ENCODE measurements at places on chromosomes 16 and 17.

DNA sequence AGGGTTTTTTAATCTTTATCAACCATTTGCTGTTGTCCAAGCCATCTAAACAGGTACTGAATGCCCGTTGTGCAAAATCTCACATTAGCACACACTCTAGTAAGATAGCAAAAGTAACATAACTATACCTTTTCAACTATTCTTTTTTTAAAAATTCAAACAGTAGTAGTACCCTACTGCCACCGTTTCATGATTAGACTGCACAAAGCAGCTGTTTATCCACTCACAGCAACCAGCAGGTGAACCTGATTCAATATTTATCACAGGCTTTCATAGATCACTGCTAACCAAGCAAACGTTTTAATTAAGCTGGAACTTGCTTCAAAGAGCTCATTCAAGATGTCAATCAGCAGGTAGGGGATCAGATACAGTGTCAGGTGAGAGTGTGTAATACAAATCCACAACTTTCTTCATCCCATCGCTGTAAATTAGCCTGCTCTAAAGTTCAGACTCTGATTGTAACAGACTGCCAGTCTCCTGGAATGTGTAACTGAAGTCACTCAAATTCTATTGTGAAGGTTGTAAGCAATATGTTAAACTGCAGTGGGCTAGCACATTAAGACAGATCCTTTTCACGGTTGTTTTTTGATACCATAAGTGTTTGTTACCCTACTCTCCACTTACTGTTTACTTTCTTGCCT, 47.3 kb downstream of the BRIP1 start:
- no peak for DNase-seq

GRCh38 chr16:69049603-69050375, 55.7 kb upstream of the HAS3 start:
- no peak for DNase-seq

DNA sequence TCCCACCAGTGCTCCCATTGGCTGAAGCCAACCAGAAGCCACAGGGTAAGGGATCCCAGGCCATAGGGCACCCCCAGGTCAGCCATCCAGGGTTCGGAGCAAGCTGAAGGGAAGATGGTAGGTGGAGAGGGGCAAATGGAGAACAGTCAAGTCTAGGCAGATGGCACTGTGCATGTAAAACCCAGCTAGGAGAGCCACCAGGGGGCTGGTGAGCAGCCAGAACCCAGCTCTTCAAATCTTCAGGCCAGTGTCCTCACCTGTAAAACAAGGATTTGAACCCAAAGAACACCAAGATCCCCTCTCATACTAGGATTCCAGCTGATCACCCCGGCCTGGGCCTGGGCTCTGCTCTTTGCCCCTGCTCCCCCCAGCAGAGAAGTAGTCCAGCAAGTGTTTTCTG, 43.5 kb downstream of the GINS3 start:
- DNase-seq = no peak

DNA sequence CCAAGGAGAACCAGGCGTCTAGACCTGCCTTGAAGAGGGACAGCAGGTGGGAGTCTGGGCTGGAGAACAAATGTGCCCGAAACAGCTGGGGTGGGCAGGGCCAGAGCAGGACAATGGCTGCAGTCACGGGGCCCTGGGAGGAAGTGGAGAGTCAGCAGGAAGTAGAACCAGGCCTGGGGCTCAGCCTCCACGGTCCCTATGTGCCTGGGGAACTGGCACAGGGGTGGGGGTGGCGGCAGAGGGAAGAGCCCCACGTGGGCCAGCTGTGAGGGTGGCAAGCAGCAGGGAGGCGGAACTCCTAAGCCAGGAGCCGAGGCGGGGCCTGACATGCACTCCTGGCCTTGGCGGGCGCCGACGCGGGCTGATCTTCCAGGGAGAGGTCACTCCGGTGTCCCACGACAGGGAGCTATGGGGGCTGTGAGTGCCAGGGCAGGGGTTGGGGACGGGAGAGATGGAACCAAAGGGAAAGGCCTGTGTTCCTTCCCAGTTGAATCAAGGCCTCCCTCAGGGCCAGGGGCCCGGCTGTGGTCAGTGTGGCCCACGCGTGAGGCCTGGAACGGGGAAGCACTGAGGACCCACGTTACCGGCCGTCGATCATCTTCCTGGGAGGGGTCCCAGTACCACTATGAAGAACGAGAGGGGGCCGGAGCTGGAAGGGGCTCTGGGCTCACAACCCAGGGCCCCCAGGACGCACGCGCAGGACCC, 42.7 kb downstream of the TIMM22 start:
- no peak for DNase-seq

GRCh38 chr17:17971431-17972125, 622 bp downstream of the TOM1L2 start:
- DNase-seq = peak; percentile 22

DNA sequence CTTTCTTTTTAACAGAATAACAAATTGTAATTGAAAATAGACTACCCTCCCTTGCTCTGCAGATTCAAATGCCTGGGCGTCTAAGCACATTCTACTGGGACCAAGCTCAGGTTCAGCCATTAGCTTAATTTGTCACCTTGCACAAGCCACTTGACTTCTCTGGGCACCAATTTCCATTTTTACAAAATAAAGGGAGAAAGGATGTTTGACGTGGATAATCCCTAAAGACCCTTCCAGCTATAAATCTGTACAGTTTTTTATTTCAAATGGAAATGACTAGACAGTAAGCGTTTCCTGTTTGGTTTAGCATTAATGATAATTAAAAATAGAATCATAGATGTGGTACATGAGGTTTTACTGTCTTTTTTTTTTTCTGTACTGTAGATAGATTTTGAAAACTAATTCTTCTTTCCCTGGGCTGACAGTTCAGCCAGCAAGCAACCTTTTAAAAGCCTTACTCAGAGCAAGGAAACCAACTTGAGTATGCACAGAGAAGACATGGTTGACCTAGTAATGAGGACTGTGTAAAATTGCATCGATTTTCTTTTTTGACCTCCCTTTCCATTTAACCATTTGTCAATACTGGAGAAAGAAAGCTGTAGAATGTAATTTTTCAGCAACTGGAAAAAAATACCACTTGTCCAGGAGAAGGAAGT, 1329.5 kb upstream of the CDH8 start:
- DNase-seq = no peak

- DNase-seq = no peak
These were observed 86.1 kb downstream of the KCNJ12 start for GRCh38 chr17:21462237-21462636.

DNA sequence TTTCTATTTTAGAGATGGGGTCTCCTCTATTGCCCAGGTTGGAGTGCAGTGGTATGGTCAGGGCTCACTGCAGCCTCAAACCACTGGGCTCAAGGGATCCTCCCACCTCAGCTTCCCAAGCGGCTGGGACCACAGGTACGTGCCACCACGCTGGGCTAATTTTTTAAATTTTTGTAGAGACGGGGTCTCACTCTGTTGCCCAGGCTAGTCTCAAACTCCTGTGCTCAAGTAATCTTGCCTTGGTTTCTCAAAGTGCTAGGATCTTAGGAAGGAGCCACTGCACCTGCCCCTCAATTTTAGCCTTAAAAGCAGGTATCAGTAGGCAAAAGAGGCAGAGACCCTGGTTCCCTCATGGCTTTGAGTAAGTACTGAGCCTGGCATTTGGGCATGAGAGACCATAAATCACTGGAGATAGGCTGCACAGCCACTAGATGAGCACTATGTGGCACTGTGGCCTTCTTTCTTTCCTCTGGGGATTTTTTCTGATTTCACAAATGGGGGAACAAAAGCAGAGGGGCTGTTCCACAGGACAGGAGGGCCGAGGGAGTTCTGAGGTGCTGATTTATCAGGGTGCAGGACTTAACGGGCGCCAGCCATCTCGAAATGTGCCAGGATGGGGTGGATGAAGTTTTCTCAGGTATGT, 82.2 kb downstream of the PLXDC1 start:
- no peak for DNase-seq

- DNase-seq = no peak
These were observed 9.7 kb upstream of the TNS4 start for GRCh38 chr17:40511136-40511535.

DNA sequence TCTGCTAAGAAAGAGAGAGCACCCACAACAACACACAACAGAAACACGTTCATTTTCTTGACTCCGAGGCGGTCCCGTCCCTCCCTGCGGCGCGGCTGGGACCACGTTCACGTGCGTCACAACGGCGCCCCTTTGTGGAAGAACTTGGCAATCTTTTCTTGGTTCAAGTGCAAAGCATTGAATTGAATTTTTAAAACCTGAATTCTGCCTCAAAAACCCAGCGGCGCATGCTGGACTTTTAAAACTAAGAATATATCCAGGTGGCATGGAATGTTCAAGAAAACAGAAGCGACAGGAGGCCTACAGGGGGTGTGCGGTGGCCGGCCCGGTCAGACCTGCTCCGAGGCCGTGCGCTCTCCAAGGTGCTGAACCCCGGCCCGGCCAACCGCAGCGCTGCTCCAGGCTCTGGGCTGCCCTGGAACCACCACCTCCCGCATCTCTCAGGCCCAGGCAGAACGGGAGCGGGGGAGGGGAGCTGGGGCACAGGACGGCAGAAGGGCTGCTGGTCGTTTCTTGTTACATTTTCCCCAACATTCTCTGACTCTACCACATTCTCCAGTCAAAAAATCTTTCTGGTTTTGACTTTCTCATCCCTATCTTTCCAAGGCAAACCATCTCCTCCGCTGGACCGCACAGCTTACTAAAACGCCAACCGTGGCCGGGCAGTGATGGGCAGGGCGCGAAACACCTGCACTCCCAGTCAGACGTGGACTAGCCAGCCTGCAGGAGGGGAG, 3.4 kb upstream of the HEXD start:
- peak; percentile 80 for DNase-seq

DNA sequence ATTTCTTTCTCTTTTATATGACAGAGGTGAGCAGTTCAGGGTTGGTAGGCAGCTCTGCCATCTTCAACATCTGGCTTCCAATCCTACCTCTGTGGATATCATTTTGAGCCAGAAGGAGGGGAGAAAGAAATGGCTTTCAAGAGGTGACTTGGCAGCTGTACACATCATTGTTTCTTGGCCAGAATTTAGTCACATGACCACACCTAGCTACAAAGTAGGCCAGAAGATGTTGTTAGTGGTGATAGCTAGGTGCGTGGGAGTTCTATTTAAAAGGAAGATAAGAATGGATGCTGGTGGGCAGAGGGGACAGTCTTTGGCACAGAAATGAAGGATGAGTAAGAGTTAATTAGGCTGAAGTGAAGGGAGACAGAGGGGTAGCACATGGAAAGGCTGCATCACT, 29.2 kb upstream of the MPHOSPH6 start:
- DNase-seq = no peak

DNA sequence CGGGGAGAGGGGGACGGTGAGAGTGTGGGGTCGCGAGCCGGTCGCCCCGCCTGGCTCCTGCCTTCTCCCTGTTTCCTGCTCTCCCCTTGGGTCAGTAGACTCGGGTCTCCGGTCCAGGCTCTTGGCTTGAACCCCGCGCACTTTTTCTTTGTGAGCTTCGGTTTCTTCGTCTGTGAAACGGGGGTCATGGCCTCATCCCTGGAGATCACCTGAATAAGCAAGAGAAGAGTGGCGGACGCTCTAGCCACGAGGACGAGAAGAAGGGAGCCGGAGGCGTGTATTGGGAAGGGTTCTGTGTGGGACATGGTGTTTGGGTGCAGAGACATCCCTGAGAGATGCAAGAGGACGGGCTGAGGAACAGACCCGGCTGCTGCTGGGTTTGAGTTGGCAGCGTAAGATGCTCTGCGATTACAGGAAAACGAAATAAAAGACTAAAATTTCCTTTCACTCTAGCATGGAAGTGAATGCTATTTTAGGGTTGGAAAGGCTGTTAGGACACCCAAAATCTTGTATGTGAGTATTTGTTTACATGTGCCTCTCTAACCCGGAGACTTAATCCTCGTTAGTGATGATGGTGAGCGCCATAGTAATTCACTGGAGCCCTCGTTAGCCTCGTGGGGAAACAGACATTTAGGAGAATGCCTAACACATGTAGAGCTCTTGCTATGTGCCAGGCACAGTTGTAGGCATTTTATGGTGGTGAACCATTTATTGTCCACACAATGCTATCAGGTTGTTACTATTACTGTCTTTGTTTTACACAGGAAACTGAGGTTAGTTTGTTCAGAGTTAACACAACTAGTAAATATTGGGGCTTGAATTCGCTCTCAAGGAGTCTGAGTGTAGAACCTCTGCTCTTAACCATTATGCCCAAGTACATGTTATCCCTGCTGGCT, 646 bp downstream of the KIF22 start:
- DNase-seq = no peak

GRCh38 chr16:1993731-1994131, 4.0 kb downstream of the SYNGR3 start:
- no peak for DNase-seq

DNA sequence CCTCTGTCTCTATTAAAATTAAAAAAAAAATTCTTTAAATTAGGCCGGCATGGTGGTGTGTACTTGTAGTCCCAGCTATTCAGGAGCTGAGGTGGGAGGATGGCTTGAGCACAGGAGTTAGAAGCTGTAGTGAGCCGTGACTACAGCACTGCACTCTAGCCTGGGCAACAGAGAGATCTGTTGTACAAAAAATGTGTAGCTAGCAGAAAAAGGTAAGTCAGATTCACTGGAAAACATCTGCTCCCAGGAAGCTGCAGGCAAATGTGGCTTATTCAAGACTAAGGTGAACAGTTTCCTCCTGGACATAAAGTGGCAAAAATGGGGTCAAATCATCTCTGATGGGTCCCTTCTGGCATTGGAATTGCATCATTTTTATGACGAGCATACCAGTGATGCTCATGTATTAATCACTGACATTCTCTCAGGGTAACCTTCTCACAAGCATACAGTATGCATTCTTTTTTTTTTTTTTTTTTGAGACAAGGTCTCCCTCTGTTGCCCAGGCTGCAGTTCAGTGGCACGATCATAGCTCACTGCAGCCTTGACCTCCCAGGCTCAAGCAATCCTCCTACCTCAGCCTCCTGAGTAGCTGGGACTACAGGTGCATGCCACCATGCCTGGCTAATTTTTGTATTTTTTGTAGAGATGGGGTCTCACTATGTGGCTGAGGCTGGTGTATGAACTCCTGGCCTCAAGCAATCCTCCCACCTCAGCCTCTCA, 48.7 kb downstream of the CPPED1 start:
- DNase-seq = no peak

- no peak for DNase-seq
These were observed 85.9 kb downstream of the TBC1D16 start for GRCh38 chr17:79949656-79950209.

DNA sequence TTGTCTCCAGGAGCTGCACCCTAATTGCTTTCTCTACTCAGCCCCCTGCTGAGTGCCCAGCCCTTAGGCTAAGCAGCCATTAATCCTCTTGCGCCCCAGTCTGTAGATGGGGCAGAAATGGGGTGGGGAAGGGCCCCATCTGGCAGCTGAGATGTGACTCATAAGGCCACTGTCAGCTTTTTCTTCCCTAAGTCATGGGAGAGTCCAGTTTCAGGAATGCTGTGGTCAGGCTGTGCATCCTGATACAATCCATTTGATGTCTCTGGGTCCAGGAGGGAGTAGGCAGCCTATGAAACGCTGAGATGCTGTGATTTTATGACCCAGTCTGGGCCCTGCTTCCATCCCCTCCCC, 12.3 kb downstream of the PLXDC1 start:
- no peak for DNase-seq

- DNase-seq = no peak
These were observed 35.2 kb upstream of the CBX4 start for GRCh38 chr17:79874329-79874981.

DNA sequence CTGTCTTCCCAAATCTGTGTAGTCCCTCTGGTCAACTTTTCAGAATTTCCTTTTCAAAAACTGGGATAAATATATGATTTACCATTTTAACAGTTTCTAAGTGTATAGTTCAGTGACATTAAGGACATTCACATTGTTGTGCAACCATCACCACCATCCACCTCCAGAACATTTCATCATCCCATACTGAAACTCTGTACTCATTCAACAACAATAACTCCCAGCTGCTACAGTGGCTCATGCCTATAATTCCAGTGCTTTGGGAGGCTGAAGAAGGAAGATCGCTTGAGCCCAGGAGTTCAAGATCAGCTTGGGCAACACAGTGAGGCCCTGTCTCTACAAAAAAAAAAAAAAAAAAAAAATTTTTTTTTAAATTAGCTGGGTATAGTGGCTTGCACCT, 131.0 kb downstream of the AATF start:
- DNase-seq = no peak

Data from stimulated activated CD4-positive, alpha-beta T cell treated with anti-CD3 and anti-CD28 coated beads, Interleukin-2, amount 100 ng/mL, for 24 hours (primary cell).